H4 (cell line): ENCODE measurements at places on chromosomes 5 and 9. TPM values are rescaled to one million over a fixed set of nuclear protein-coding genes. Genes with fewer than 3 reads are reported as not detected.

- DNase-seq: no peak
These were observed 285.7 kb upstream of the TUT7 start for GRCh38 chr9:86639899-86640379.

DNA sequence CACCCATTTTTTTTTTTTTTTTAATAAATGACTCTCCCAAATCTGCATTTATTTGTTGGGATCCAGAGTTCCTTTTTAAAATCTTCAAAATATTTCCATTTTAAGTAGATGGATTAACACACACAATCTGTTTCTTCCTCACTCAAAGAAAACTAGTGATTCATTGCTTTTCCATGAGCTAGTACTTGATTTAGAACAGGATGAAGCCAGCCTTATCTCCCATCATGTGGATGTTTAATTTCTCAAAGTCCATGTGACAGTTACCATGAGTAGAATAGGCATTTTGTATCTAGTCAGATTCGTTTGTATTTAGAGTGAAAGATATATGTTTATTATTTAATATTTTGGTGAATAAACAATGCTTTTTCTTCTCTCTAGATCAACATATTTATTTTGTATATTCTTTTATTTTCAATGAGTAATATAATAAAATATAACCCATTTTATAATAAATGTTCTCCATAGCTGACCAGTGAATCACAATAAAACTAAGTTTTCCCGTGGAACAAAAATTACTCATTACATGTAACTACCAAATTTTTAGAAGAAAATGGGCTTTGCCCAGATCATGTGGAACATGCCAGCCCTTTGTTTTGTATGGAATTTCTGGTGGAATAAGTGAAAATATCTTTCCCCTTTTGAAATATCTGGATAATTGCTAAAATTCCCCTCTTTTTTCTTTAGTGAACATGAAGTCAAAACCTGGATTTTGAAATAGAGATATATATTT is 54.9 kb upstream of the RPS23 start:
- DNase-seq: no peak

DNA sequence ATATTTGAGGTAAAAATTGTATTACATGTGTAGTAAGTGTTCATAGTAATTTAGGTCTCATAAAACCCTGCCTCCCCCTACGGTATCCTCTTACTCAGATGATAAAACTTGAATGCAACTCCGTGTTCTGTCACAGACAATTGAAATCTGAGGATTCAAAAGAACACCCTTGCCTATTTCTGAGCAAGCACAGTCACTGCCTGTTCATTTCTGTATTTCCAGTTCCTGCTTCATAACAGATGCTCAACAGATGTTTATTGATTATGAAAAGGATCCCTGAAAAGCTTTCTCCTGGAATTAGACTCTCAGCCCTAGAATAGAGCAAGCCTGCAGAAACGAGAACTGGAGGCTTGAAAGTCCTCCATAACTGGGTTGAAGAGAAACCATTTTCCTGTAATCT is 144.1 kb upstream of the SPEF2 start:
- DNase-seq: no peak

DNA sequence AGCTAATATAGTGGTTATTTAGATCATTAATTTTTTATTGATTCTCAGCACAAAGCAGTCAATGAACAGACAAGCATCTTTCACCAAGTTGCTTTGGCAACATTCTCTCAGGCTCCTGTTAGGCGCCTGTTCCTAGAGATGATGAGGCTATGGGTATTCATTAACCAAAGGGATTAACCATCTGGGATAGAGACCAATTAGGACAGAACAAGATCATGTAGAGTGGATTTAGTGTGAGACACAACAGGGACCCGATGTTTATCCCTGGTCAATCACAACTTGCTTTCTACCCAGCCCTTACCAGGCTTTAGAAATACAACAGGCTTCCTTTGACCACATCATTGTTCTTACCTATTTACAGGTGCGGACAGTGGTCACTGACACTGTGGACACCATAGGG is 82.2 kb downstream of the PJA2 start:
- no peak for DNase-seq

GRCh38 chr9:92726971-92727715 is 37.5 kb downstream of the BICD2 start:
- DNase-seq: no peak

- DNase-seq: peak; percentile 62
These were observed 105.8 kb downstream of the EFNA5 start for GRCh38 chr5:107564931-107565372.

DNA sequence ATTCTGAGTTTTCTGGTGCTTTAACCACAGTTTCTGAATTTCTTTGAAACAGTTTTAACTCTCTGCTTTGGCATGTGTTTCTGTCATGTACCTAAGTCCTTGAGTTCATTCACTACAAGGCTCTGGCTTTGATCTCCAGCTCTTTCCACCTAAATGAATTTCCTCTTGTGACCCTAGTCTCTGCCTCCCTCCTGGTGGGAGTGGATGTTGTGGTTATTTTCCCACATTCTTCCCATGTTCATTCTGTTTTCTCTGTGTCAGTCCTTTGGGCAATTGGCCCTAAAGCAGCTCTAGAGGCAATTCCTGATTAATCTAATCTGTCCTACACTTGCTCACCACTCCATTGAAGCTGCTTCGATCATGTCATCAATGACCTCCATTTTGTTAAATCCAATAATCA is 28.4 kb upstream of the DPYSL3 start:
- DNase-seq: no peak

- no peak for DNase-seq
These were observed 45.2 kb downstream of the GCNT4 start for GRCh38 chr5:75006865-75007822.

DNA sequence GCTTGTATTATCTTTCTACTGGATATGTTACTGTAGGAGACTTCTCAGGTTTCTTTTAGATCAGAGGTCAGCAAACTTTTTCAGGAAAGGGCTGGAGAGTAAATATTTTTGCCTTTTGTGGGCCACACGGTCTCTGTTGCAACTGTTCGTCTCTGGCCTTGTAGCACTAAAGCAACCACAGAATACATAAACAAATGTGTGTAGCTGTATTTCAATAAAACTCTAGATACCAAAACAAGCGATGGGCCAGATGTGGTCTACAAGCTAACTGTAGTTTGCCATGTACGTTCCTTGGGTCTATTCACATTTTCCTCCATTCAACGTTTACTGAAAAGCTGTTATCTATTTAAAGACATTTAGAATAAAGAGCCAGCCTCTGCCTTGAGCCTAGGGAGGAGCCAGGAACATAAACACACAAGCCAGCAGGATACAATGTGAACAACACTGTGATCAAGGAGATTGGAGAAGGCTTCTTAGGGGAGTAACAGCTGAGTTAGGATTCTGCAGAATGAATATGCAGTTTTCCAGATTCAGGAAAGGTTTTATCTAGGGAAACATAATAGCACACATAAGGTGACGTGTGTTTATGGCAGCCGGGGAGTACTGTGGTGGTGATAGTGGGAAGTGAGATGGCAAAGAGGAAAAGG is 33.0 kb upstream of the HOMER1 start:
- peak; percentile 91 for DNase-seq

- no peak for DNase-seq
These were observed 27.6 kb downstream of the SGCD start for GRCh38 chr5:156354571-156354970.

- no peak for DNase-seq
These were observed 55.6 kb downstream of the ALG2 start for GRCh38 chr9:99166149-99166548.

- DNase-seq: no peak
These were observed 104.6 kb downstream of the ELAVL2 start for GRCh38 chr9:23721466-23721865.

GRCh38 chr5:129807162-129807814 is 59.4 kb downstream of the MINAR2 start:
- DNase-seq: no peak

GRCh38 chr9:37909326-37909725 is 5.4 kb upstream of the SLC25A51 start:
- no peak for DNase-seq

DNA sequence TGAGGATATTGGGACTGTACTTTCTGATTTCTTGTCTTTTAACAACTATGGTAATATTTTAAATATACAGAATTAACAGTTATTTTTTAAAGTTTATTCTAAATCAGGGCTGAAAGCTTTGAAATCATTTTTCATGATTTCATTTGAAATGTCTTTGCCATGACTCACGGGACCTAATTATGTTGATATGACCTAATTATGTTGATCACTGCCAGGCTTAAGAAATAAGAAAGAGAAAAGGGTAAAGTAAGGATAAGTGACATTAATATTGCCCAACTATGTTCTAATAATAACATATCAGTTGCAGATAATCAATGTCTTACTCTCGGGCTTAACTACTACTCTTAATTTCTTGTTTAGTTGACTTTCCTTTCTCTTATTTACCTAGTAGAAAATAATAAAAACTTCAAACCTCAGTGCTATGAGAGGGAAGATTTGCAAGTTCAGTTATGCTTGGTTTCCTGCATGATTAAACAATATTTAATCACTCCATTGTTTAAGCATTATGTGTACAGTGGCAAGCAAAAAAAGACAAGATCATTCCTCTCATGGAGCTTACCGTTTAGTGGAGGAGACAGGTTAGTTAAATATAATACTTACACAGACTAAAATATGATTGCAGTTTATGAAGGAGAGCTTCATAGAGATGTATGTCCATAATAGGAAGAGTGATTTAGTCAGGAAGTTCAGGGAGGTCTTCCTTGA is 67.0 kb upstream of the EIF4EBP3 start:
- no peak for DNase-seq

- DNase-seq: no peak
These were observed 18.1 kb downstream of the C9orf50 start for GRCh38 chr9:129602598-129603415.

DNA sequence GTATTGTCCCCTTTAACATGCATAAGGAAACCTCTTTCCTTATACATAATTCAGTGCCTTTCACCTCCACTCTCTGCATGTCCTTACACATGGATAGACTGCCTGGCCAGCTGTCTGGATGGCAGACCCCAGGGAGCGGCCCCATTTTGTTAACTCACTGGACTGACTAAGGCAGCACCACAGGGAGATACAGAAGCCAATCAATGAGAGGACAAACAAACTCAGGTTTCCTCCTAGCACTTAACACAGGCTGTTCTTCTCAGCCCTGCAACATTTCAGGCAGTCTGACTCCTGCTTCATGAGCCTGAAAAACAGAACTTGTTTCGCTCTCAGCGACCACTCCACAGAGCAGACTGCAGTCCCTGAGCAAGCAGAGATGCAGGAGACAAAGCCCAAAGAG is 135.4 kb upstream of the RASEF start:
- DNase-seq: no peak

DNA sequence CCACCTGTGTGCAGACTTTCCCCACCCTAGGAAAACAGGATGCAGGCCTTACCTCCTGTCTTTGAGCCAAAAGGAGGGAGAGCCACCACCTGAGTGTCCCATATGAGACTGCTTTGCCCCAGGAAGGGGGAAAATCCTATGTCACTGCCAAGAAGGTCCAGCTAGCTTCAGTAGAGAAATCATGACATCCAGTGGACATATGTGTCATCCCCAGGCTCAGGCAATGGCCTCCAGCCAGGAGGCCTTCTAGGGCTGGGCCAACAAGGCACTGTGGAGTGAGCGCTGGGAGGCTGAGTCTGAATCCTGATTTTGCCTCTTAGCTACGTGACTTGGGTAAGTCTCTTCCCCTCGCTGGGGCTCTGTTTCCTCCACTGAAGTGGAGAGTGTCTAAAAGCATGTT is 60.2 kb downstream of the SMIM23 start:
- no peak for DNase-seq

DNA sequence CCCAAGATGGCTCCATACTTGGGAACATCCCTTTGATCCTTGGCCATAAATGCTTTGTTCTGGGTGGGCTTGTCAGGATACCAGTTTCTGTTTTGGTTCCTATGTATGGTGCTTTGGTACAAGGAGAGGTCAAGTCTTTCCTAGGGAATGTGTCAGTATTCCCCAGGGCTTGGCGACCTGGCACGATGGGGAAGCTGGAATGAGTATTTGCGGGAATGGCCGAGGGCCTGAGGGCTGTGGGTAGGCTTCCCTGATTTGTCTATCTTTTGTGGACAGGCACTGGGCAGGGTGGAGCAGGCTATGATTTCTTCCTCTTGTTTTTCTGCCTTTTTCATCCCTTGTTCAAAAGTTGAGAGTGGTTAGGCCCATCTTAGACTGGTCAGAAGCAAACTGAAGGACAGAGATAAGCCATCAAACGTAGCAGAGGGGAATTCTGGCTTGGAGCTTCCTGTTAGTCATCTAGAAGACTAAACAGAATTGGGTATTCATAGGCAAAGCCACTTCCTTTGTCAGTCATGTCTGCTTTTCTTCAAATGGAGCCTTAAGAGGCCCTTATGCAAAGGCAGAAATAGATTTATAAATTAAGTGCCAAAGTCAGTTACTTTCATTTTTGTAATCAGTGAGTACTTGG is 13.7 kb downstream of the DOCK2 start:
- peak; percentile 28 for DNase-seq

DNA sequence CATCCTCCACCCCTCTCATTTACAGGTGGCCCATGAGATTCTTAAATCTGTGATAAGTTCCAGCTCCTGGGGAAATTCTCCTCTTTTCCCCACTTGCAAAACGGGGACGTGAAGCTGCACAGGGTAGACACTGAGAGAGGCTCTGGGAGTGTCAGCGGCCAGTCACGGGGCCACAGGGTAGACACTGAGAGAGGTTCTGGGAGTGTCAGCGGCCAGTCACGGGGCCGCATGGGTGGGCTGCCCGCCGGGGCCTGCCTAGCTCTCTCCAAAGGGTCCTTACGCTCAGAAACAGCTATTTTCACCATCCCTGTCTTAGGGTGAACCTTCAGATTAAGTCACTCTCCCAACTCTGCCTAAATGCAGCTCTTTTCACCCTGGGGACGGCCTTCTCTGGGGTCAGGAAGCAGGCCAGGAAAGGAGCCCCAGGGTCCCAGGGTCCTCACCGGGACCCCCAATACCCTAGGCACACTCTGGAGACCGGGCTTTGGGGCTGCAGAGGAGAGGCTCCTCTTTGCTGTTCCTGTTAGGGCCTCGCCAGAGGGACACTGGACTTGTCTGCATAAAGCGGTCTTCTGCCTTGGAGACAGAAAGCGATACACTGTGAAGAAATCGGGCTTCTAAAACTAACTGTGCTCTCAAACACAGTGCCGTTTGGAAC is 1.5 kb downstream of the FAM78A start:
- no peak for DNase-seq

GRCh38 chr5:132267166-132267739 is 9.8 kb downstream of the PDLIM4 start:
- DNase-seq: no peak

The DRD1 gene
- total RNA-seq: 0.25 and 0.29 TPM in 2 replicates

The MEGF9 gene
- 9.0 and 10.1 TPM in 2 replicates for total RNA-seq

The PHYKPL gene
- 14.4 and 16.3 TPM in 2 replicates for total RNA-seq

The ZNF474 gene
- 0.06 and 0.94 TPM in 2 replicates for total RNA-seq

The PRELID2 gene
- 6.6 and 8.9 TPM in 2 replicates for total RNA-seq

The OR1Q1 gene
- total RNA-seq: not detected in 2 replicates

The IDNK gene
- 1.9 and 3.8 TPM in 2 replicates for total RNA-seq

The PCDHA12 gene
- total RNA-seq: 0.21 and 0.60 TPM in 2 replicates

The BRINP1 gene
- total RNA-seq: not detected in 2 replicates

The PCDHA6 gene
- 0.06 TPM in 1 of 2 replicates, not detected in the other for total RNA-seq

The ZNF618 gene
- total RNA-seq: 4.8 and 4.9 TPM in 2 replicates

The MLANA gene
- not detected in 2 replicates for total RNA-seq

The RUFY1 gene
- total RNA-seq: 43.3 and 53.2 TPM in 2 replicates

The ANKRA2 gene
- 10.8 and 11.7 TPM in 2 replicates for total RNA-seq

The C1QTNF2 gene
- 2.2 and 2.6 TPM in 2 replicates for total RNA-seq

The FREM1 gene
- 0.06 and 0.19 TPM in 2 replicates for total RNA-seq

The SPINK5 gene
- total RNA-seq: 0.10 TPM in 1 of 2 replicates, not detected in the other

The SPATA31C1 gene
- not detected in 2 replicates for total RNA-seq

The PCDHB6 gene
- 3.6 and 4.1 TPM in 2 replicates for total RNA-seq

The PCSK1 gene
- not detected in 2 replicates for total RNA-seq

The CD74 gene
- 1.6 and 11.7 TPM in 2 replicates for total RNA-seq

The ANKDD1B gene
- not detected in 2 replicates for total RNA-seq
